ENCODE measurements at places on chromosomes 12 and 14.

DNA sequence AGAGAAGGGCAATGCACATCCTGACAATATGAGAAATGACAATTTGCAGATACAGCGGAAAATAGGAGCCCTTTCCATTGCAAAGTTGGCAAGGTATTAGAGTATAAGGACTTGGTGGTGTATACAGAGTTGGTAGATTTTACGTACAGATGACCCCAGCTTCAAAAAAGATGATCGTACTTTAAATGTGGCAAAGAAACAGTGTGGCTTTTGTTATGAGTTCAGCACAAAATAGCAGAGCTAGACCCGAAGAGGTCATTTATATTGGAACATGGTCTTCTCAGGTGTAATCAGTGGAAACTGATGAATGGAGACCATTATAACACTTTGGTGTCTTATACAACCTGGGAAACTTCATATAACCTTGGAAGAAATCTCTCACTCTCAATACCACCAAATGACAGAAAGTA, 2.3 kb downstream of the CLEC2B start:
- no peak for DNase-seq
- no peaks in the 10 kb centered on the region for H3K36me3 ChIP-seq
- no peaks in the 10 kb centered on the region for H3K27me3 ChIP-seq
- no peak overlapping the region for H3K27ac ChIP-seq
- H3K4me3 ChIP-seq, result no peak overlapping the region
- H3K4me1 ChIP-seq, result peaks cover 8% of the 10 kb centered on the region

- no peaks in the 10 kb centered on the region for H3K27me3 ChIP-seq
- H3K27ac ChIP-seq, result no peak overlapping the region
- no peak overlapping the region for H3K4me3 ChIP-seq
- no peaks in the 10 kb centered on the region for H3K36me3 ChIP-seq
- no peak for DNase-seq
Observed at GRCh38 chr12:85865890-85866289, 8.2 kb upstream of the NTS start.

GRCh38 chr14:93054876-93055275, 60.8 kb downstream of the ITPK1 start:
- no peak for DNase-seq
- H3K27me3 ChIP-seq, result no peaks in the 10 kb centered on the region
- H3K4me1 ChIP-seq, result peaks cover 19% of the 10 kb centered on the region
- no peak overlapping the region for H3K27ac ChIP-seq
- H3K36me3 ChIP-seq, result no peaks in the 10 kb centered on the region
- no peak overlapping the region for H3K4me3 ChIP-seq

DNA sequence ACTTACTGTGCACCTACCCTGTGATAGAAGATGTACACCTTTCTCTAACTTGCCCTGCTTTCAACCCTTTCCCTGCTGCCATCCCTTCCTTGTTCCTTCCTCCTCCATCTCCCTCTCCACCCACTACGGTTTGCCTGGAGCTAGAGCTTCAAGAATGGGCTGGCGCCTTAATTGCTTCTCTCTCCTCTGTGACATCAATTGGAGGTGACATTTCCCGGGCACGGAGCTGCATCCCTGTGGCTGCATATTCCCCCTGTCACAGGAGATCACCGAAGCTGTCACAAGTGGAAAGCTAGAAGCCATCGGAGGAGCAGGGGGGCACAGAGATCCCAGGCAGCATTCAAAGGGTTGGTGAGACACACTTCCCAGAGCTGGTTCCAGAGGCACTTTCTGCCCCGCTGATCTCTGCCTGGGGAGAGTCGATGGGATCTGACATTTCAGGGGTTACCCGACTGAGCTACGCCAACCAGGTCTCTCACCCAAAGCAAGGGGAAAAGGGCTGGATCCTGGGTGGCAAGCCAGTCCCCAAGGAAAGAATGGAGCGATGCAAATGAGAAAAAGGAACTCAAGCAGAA, 604.9 kb downstream of the MED13L start:
- no peaks in the 10 kb centered on the region for H3K36me3 ChIP-seq
- DNase-seq, result no peak
- H3K27ac ChIP-seq, result no peak overlapping the region

DNA sequence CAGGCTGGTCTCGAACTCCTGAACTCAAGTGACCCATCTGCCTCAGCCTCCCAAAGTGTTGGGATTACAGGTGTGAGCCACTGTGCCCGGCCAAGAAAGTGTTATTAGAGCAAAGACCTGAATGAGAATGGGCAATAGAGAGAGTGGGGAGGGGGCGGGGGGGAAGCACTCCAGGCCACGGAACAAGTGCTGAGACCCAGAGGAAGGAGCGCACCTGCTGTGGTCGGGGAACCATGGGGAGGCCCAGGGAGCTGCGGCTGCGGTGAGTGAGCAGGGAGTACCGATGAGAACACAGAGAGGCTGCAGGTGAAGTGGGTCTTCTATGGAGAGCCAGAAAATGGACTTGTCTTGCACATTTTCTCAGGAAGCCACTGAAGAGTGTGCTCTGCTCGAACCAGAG, 10.8 kb downstream of the SMIM41 start:
- no peaks in the 10 kb centered on the region for H3K4me1 ChIP-seq
- H3K36me3 ChIP-seq, result no peaks in the 10 kb centered on the region
- DNase-seq, result no peak
- H3K4me3 ChIP-seq, result no peak overlapping the region

DNA sequence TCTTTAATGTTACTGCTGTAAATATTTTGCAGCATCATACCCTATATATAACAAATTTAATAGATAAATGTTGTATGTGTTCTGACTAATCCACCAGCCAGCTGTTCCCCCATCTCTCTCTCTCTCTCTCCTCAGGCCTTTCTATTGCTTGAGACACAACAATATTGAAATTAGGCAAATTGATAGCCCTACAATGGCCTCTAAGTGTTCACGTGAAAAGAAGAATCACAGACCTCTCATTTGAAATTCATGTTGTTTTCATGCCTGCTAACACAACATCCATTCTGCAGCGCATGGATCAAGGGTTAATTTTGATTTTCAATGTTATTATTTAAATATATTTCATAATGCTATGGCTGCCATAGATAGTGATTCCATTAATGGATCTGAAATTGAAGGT, 1.8 kb upstream of the FSCB start:
- H3K36me3 ChIP-seq, result no peaks in the 10 kb centered on the region
- DNase-seq, result no peak
- H3K4me1 ChIP-seq, result no peaks in the 10 kb centered on the region
- no peaks in the 10 kb centered on the region for H3K27me3 ChIP-seq
- no peak overlapping the region for H3K27ac ChIP-seq

GRCh38 chr14:92928961-92929688, 6.2 kb downstream of the CHGA start:
- H3K36me3 ChIP-seq, result peaks cover 3% of the 10 kb centered on the region
- no peaks in the 10 kb centered on the region for H3K4me1 ChIP-seq
- H3K27ac ChIP-seq, result no peak overlapping the region
- no peak for DNase-seq

- H3K27me3 ChIP-seq, result no peaks in the 10 kb centered on the region
- H3K36me3 ChIP-seq, result peaks cover 34% of the 10 kb centered on the region
- peak; percentile 11 for DNase-seq
- H3K27ac ChIP-seq, result no peak overlapping the region
- H3K4me1 ChIP-seq, result no peaks in the 10 kb centered on the region
- H3K4me3 ChIP-seq, result no peak overlapping the region
Observed at GRCh38 chr12:109934026-109934425, 34.0 kb downstream of the TCHP start.

DNA sequence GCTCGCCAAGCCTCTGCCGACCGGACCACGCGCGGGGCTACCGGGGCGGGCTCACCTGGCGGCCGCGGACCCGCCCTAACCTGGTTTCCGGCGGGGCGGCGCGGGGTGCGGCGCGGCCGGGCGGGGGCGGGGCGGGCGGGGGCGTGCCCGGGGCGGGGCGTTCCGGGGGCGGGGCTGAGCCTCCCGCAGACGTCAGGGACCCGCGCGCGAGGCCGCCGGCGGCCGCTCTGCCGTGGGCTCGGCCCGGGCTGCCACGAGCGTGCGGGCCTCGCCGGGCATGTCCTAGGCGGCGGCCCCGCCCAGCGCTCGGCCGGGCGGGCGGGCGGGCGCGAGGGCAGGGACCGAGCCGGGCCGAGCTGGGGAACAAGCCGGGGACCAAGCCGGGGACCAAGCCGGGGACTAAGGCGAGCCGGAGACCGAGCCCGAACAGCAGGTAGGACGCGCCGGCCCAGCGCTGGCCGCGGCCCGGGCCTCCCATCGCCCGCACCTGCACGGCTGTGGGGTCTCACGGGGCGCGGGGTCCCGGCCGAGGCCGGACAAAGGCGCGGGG, at the start of gene CEP170B:
CEP170B (plus strand) TSS at position 188 of the 550 bp plus-strand sequence. CDS start 3,183 bp downstream, outside the sequence.
- peak; percentile 73 for DNase-seq
- no peaks in the 10 kb centered on the region for H3K27me3 ChIP-seq
- H3K4me1 ChIP-seq, result peaks cover 11% of the 10 kb centered on the region
- peak within 1 kb of the TSS; percentile 91 for H3K4me3 ChIP-seq
- H3K27ac ChIP-seq, result peak within 1 kb of the TSS; percentile 84

DNA sequence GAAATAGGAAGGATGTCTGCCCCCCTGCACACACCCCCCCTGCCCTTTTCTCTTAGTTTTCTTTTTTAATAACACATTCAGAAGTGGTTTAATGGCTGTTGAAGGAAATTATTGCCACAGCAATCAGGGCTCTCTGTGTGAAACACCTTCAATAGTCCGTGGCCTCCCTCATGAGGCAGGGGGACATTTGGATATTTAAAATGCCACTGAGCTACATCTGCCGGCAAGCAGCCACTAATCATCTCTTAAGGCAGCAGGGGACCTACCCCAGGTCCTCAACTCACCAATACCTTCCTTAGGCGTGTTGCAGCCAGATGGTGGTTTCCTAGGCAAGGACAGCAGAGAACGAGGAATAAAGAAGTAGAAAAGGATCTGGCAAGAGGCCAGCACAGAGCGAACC, 283.2 kb downstream of the TTC8 start:
- no peak overlapping the region for H3K27ac ChIP-seq
- no peak overlapping the region for H3K4me3 ChIP-seq
- H3K27me3 ChIP-seq, result peaks cover 15% of the 10 kb centered on the region
- no peak for DNase-seq
- H3K36me3 ChIP-seq, result no peaks in the 10 kb centered on the region

DNA sequence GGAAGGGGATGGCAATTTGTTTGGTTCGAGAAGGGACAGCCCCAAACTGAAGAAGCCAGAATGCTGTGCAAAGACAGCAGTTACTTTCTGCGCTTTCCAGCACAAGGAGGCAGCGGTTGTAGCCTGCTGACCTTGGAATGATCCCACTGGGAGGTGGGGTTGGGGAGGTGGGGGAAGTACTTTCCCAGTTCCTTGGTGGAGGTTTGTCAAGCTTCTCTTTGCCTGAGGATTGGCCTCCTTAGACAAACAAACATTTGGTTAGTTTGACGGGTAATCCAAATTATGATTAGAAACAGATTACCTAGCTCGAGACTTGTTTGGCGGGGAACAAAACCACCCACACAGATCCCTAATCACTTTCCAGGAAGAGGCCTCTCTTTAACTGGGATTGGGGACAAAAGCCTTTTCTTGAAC, 79.1 kb upstream of the EGLN3 start:
- H3K4me1 ChIP-seq, result peaks cover 13% of the 10 kb centered on the region
- H3K27ac ChIP-seq, result no peak overlapping the region
- no peaks in the 10 kb centered on the region for H3K27me3 ChIP-seq
- H3K36me3 ChIP-seq, result no peaks in the 10 kb centered on the region
- DNase-seq, result no peak

- H3K27me3 ChIP-seq, result no peaks in the 10 kb centered on the region
- DNase-seq, result no peak
- no peak overlapping the region for H3K4me3 ChIP-seq
Observed at GRCh38 chr14:52350445-52350844, 36.3 kb downstream of the PTGER2 start.

- no peaks in the 10 kb centered on the region for H3K36me3 ChIP-seq
- DNase-seq, result no peak
- no peak overlapping the region for H3K27ac ChIP-seq
- no peaks in the 10 kb centered on the region for H3K27me3 ChIP-seq
- no peak overlapping the region for H3K4me3 ChIP-seq
Observed at GRCh38 chr12:7376196-7376595, 67.8 kb downstream of the CD163L1 start.

DNA sequence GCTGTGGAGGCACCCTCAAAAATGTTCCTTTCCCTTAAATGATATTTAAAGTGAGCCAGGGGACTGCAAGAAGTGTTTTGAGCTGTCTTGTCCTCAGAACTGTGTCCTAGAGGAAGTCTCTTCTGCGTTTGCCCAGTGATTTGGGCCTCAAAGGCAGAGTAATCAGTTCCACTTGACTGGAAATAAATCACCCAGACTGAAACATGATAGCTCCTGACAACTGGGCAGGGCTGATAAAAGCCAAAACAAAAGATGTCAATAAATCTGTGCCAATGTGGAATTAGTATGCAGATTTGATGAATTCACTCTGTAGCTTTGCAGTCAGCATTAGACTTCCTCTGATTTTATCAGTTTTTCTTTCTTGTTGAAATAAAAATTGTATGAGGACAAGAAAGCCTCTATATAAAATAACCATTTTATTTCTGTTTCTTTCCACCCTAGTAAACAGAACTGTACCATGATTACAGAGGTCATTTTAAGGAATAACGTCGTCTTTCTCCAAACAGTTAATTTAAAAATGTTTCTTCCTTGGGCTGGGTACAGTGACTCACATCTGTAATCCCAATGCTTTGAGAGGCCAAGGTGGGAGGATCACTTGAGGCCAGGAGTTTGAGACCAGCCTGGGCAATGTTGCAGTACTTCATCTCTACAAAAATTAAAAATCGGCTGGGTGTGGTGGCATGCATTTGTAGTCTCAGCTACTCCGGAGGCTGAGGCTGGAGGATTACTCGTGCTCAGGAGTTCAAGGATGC, 180.8 kb downstream of the ERC1 start:
- H3K27me3 ChIP-seq, result no peaks in the 10 kb centered on the region
- H3K36me3 ChIP-seq, result peaks cover 4% of the 10 kb centered on the region
- no peak overlapping the region for H3K4me3 ChIP-seq
- no peak overlapping the region for H3K27ac ChIP-seq
- peak; percentile 2 for DNase-seq

GRCh38 chr14:82055515-82056115, 522.0 kb upstream of the SEL1L start:
- H3K4me1 ChIP-seq, result no peaks in the 10 kb centered on the region
- no peak overlapping the region for H3K4me3 ChIP-seq
- no peaks in the 10 kb centered on the region for H3K36me3 ChIP-seq
- H3K27ac ChIP-seq, result no peak overlapping the region

- H3K36me3 ChIP-seq, result no peaks in the 10 kb centered on the region
- no peak for DNase-seq
- H3K27ac ChIP-seq, result no peak overlapping the region
- H3K27me3 ChIP-seq, result no peaks in the 10 kb centered on the region
- no peaks in the 10 kb centered on the region for H3K4me1 ChIP-seq
- no peak overlapping the region for H3K4me3 ChIP-seq
Observed at GRCh38 chr12:21884936-21885335, 56.3 kb downstream of the ABCC9 start.

- DNase-seq, result no peak
- H3K4me3 ChIP-seq, result no peak within 1 kb of the TSS
- no peaks in the 10 kb centered on the region for H3K4me1 ChIP-seq
- no peak within 1 kb of the TSS for H3K27ac ChIP-seq
- H3K36me3 ChIP-seq, result no peaks in the 10 kb centered on the region
Observed at GRCh38 chr12:68159681-68160304, at the start of gene IFNG. IFNG (minus strand) TSS chr12:68159740; CDS start chr12:68159615, 125 bp downstream.

Measured in Calu3 (cell line).